ENCODE measurements at places on chromosomes 2 and 18.
A peak's percentile ranks its signal among the peaks of the same experiment; 100 is the strongest.

DNA sequence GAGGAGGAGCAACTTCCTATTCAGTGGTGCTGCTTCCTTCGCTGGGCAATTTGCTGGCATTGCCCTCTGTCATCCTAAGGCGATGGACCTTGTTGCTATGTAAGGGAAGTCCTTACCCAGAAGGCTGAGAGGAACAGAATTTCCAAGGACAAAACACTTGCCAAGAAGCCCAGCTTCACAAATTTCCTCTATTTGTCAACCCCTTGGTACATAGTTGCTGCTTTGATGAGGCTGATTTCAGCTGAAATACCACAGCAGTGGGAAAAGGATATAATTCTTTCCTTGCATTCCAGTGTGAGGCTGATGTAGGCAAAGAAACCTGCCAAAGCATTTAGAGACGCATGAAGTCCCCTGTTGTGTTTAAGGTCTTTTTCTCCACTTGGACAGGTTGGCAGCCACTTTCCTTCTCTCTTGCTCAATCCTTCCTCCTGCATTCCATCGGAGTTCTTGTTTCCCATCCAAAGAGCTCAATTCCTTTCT is 16.4 kb upstream of the ST3GAL5 start:
- no peak for DNase-seq
- no peaks in the 10 kb centered on the region for H3K36me3 ChIP-seq
- peak overlapping the region; percentile 68 for H3K27ac ChIP-seq
- no peak overlapping the region for H3K4me3 ChIP-seq
- peaks cover 36% of the 10 kb centered on the region for H3K27me3 ChIP-seq

DNA sequence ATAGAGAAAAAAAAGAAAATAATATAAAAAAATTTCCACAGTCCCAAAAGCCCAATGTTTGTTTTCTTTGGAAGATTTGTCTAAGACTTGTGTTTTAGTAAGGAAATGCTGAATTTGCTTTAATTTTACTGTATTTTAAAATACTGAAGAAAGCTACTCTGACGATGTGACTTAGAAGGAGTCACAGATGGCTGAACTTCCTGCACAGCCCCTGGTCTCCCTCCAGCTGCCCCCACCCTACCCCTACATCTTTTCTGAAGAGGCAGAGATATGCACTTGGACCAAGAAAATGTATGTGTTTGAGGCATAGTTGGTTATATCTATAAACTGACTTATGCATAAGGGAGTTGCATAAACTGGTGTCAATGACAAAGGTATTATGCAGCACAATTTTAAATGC is 172.3 kb downstream of the CDH2 start:
- no peaks in the 10 kb centered on the region for H3K27me3 ChIP-seq
- H3K4me1 ChIP-seq = peaks cover 39% of the 10 kb centered on the region
- no peak for DNase-seq
- H3K27ac ChIP-seq = peak overlapping the region; percentile 68

GRCh38 chr2:55051026-55051866 is 995 bp upstream of the RTN4 start:
- peak overlapping the region; percentile 97 for H3K27ac ChIP-seq
- H3K4me1 ChIP-seq = peaks cover 51% of the 10 kb centered on the region

DNA sequence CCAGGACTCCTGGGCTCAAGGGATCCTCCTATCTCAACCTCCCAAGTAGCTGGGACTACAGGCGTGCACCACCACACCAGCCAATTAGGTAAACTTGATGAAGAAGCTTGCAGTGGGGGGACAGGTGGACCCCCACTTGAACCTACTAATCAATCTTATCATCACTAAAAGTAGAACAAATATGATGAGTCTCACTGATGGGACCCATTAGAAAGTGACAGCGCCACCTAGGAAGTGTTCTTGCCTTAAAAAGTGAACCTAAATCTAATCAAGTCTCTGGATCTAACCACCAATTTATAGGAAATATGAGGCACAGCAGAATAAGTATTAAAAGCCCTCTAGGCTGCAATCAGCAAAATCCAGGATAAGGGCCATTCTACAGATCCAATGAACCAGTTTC is 79.2 kb downstream of the BIN1 start:
- H3K4me1 ChIP-seq = peaks cover 15% of the 10 kb centered on the region
- no peak overlapping the region for H3K27ac ChIP-seq
- H3K36me3 ChIP-seq = no peaks in the 10 kb centered on the region

DNA sequence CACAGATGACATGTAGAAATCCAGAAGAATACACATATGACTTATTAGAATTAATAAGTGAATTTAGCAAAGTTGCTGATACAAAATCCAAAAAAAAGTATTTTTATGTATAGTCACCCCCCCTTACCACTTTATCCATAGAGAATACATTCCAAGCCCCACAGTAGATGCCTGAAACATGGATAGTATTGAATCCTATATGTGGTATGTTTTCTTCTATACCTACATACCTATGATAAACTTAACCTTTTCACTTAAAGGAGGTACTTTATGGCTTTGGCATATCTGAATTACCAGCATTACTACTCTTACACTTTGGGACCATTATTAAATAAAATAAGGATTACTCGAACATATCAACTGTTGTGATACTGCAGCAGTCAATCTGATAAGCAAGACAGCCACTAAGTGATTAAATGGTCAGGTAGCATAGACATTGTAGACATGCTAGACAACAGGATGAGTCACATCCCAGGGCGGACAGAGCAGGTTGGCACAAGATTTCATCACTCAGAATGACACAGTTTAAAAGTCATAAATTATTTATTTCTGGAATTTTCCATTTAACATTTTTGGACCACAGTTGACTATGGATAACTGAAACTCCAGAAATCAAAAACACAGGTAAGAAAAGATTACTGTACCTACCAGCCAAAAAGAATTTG is 208.2 kb upstream of the CHAC2 start:
- H3K4me3 ChIP-seq = no peak overlapping the region
- no peaks in the 10 kb centered on the region for H3K4me1 ChIP-seq
- DNase-seq = no peak
- H3K27ac ChIP-seq = no peak overlapping the region
- no peaks in the 10 kb centered on the region for H3K27me3 ChIP-seq
- no peaks in the 10 kb centered on the region for H3K36me3 ChIP-seq

DNA sequence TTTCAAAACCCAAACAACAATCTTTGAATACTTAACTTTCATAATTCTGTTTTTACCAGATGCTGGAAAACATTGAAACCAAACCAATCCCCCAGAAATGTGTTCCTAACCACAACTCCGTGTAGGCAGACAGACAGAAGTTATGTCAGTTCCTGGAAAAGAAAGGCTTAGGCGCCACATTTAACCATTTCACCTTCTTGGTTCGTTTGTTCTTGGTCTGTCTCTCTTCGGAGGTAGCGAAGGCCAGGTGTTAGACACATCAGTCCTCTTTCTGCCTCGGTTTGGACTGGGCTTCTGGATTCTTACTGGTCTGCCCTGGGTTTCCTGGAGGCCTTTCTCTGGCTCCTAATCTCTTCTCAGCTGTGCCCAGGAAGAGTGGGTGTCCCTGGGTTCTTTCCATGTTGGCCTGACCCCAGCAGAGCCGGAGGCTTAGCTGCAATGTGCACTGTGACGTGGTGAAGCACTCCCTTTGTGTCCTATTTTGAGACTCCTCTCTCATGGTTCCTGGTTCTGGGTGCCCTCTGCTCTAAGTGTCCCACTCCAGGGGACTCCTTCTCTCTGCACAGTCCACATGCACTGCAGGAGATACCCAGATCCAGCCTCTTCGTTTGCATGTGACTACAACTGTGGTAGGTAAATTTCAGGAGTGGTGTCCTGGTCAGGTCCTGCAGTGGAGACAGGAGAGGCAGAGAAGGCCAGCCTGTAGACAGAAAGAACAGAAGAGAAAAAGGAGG is 23.1 kb upstream of the RAB31 start:
- H3K36me3 ChIP-seq = no peaks in the 10 kb centered on the region
- H3K27ac ChIP-seq = peak overlapping the region; percentile 74
- H3K4me1 ChIP-seq = peaks cover 29% of the 10 kb centered on the region
- H3K4me3 ChIP-seq = peak overlapping the region; percentile 2
- no peaks in the 10 kb centered on the region for H3K27me3 ChIP-seq

GRCh38 chr18:36624451-36625167 is 204.2 kb downstream of the TPGS2 start:
- H3K4me3 ChIP-seq = no peak overlapping the region
- DNase-seq = no peak
- H3K27ac ChIP-seq = peak overlapping the region; percentile 90
- peaks cover 91% of the 10 kb centered on the region for H3K4me1 ChIP-seq
- no peaks in the 10 kb centered on the region for H3K36me3 ChIP-seq
- no peaks in the 10 kb centered on the region for H3K27me3 ChIP-seq

- no peak for DNase-seq
- no peak overlapping the region for H3K4me3 ChIP-seq
- H3K27me3 ChIP-seq = peaks cover 10% of the 10 kb centered on the region
- no peaks in the 10 kb centered on the region for H3K4me1 ChIP-seq
- H3K27ac ChIP-seq = no peak overlapping the region
- H3K36me3 ChIP-seq = no peaks in the 10 kb centered on the region
Measured at GRCh38 chr2:16262526-16263178, 322.3 kb downstream of the MYCN start.

GRCh38 chr18:72013427-72013850 is 530.7 kb downstream of the CBLN2 start:
- DNase-seq = no peak
- H3K4me3 ChIP-seq = no peak overlapping the region
- H3K4me1 ChIP-seq = no peaks in the 10 kb centered on the region

- H3K27ac ChIP-seq = no peak overlapping the region
- H3K36me3 ChIP-seq = no peaks in the 10 kb centered on the region
- peaks cover 4% of the 10 kb centered on the region for H3K27me3 ChIP-seq
- no peak overlapping the region for H3K4me3 ChIP-seq
Measured at GRCh38 chr18:24488824-24489493, 28.5 kb downstream of the HRH4 start.

DNA sequence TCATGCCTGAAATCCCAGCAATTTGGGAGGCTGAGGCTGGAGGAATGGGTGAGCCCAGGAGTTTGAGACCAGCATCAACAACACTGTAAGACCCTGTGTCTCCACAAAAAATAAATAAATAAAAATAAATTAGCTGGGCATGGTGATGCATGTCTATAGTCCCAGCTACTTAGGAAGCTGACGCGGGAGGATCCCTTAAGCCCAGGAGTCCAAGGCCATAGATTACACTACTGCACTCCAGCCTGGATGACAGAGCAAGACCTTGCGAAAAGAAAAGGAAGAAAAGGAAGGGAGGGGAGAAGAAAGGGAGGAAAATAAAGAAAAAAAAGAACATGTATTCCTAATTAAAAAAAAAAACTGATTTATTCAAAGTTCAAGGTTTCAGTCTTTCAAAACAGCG is 78.2 kb downstream of the TRIP12 start:
- H3K36me3 ChIP-seq = peaks cover 24% of the 10 kb centered on the region
- no peaks in the 10 kb centered on the region for H3K27me3 ChIP-seq
- DNase-seq = no peak
- H3K27ac ChIP-seq = no peak overlapping the region

DNA sequence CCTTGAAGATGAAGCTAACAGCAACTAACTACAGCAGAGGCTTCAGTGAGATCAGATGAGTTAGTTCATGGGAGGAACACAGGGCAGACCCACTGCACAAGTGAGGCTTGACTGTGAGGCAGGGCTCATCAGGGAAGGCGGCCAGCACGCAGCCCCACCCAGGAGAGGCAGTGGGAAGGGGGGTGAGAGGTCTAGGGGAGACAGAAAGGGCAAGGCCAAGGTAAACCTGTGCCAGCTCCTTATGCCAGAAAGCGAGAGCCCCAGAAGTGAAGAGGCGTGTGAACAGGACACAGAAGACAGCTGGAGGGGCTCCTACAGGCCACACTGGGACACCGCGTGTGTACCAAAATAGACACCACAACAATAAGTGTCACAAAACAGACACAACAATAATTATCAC is 48.6 kb downstream of the ANO7 start:
- DNase-seq = no peak
- H3K27ac ChIP-seq = no peak overlapping the region
- peaks cover 9% of the 10 kb centered on the region for H3K4me1 ChIP-seq
- H3K36me3 ChIP-seq = peaks cover 99% of the 10 kb centered on the region
- no peak overlapping the region for H3K4me3 ChIP-seq

- no peak overlapping the region for H3K4me3 ChIP-seq
- DNase-seq = no peak
- no peak overlapping the region for H3K27ac ChIP-seq
- H3K4me1 ChIP-seq = peaks cover 49% of the 10 kb centered on the region
- H3K27me3 ChIP-seq = no peaks in the 10 kb centered on the region
- H3K36me3 ChIP-seq = peaks cover 48% of the 10 kb centered on the region
Measured at GRCh38 chr2:9382604-9383235, 40.6 kb downstream of the ITGB1BP1 start.

DNA sequence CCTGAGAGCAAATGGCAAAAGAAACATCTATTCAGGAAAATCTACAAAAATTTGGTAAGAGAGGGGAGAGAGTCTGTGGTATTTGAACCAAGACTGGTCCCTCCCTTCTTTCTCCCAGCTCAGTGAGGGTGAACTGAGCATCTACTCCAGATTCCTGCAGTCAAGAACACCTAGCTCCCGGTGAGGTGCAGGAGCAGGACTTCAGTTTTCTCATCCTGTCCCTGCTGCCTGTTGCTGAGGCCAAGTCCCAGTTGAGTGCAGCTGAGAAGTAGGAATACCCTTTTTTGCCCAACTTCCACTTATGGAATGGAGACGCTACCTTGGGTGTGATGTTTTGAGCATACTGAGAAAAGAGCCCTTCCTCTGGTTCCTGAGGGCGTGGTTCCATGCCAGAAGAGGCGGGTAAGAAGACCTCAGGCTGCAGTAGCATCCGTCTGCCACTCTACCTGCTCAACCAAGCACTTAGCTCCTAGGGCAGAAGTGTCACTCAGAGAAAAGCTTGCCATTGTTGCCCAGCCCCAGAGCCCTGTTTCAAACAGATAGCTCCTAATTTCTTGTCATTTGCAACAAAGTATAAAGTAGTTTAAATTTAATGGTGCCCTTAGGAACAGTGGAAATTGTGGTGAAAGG is 112.9 kb downstream of the SOS1 start:
- H3K27ac ChIP-seq = no peak overlapping the region
- peaks cover 81% of the 10 kb centered on the region for H3K36me3 ChIP-seq
- H3K27me3 ChIP-seq = no peaks in the 10 kb centered on the region

GRCh38 chr18:35311496-35311895 is 21.5 kb upstream of the ZSCAN30 start:
- no peak overlapping the region for H3K4me3 ChIP-seq
- DNase-seq = no peak
- no peaks in the 10 kb centered on the region for H3K27me3 ChIP-seq
- H3K36me3 ChIP-seq = peaks cover 37% of the 10 kb centered on the region
- H3K27ac ChIP-seq = peak overlapping the region; percentile 33

DNA sequence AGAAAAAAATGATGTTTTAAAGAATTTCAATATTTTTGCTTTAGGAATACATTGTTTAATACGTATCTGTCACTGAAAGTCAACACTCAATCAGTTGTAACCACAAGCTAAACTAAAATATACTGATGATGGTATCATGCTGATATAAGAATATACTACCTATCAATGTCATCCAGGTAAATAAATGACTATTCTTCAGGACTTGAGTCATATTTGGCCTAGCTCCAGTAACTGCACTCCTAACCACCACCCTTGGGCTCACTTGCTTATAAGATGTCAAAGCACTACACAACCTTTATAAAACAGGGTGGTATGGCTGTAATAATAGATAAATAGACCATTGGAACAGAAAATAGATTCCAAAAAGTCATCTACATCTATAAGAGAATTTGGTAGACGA is 48.8 kb downstream of the RND3 start:
- H3K4me3 ChIP-seq = no peak overlapping the region
- H3K36me3 ChIP-seq = no peaks in the 10 kb centered on the region
- no peak for DNase-seq
- H3K27me3 ChIP-seq = no peaks in the 10 kb centered on the region
- no peaks in the 10 kb centered on the region for H3K4me1 ChIP-seq

All from left ventricle myocardium inferior (tissue), 1 donor.